RKO (cell line): ENCODE measurements at places on chromosomes 12 and 14.

- no peak for DNase-seq
Observed at GRCh38 chr12:72234886-72235285, 37.3 kb upstream of the TRHDE start.

DNA sequence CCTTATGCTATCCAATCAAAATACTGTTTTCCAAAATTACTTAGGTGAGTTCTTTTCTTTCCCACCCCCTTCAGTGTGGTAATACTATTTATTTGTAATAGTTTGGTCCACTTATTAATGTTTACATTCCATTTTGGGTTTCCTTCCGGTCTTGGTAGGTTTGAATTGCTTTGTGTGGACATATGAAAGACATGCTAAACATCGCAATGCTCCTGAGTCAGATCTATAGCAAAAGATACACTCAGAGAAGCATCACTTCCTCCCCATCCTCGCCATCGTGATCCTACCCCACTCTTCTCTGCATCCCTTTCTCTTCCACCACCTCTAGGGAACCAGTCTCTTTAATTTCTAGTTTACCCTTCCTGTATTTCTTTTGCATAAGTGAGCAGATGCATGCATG, 30.0 kb downstream of the TUNAR start:
- DNase-seq: no peak

DNA sequence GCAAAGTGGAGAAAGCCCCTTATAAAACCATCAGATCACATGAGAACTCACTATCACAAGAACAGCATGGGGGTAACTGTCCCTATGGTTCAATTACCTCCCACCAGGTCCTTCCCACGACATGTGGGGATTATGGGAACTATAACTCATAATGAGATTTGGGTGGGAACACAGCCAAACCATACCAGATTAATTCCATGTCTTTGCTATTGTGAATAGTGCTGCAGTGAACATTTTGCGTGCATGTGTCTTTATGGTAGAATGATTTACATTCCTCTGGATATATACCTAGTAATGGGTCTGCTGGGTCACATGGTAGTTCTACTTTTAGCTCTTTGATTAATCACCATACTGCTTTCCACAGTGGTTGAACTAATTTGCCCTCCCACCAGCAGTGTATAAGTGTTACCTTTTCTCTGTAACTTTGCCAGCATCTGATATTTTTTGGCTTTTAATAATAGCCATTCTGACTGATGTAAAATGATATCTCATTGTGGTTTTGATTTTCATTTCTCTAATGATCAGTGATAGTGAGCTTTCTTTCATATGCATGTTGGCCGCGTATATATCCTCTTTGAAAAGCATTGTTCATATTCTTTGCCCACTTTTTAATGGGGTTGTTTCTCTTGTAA, 29.7 kb upstream of the SAV1 start:
- DNase-seq: no peak

GRCh38 chr14:102249981-102250380, 55.0 kb downstream of the MOK start:
- DNase-seq: no peak
